ENCODE measurements at places on chromosomes 12 and 14.

- DNase-seq = no peak
These were observed 167.9 kb downstream of the PAX9 start for GRCh38 chr14:36829547-36829946.

DNA sequence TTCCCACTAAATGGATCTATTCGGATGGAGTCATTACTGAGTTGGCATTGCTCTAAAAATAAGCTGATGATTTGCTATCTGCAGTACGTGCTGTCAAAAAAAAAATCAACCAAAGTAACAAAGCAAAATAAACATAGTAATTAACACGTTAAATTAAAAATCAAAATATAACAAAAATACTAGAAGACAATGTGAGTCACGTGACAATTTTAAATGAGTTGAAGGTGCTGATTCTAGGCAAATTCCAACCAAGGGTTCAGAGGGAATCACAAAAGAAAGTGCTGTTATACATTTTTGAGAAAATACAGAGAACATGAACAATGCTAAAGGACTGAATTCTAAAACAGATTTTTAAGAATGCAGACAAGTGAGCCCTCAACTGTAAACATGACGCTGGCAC, 45.2 kb upstream of the IFNG-AS1 start:
- no peak for DNase-seq

GRCh38 chr14:74609721-74610120, 2.3 kb downstream of the LTBP2 start:
- DNase-seq = no peak

DNA sequence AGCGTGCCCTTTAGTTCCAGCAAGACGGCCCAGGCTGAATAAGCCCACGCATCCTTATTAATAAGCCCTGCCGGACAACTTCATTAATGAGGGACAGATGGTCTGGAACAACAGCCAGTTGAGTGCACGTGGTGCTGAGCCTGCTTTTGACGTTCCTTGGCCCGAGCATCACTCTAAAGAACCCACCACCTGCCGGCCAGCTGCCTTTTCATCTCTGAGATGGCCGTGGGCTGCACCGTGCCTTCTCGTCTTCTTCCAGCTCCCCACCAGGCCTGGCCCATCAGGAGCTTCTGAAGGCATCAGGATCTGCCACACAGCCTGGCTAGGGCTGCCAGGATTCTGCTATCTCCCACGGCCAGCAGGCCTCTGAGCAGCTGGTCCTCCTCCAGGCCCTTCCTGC, 80.0 kb downstream of the AACS start:
- DNase-seq = no peak

DNA sequence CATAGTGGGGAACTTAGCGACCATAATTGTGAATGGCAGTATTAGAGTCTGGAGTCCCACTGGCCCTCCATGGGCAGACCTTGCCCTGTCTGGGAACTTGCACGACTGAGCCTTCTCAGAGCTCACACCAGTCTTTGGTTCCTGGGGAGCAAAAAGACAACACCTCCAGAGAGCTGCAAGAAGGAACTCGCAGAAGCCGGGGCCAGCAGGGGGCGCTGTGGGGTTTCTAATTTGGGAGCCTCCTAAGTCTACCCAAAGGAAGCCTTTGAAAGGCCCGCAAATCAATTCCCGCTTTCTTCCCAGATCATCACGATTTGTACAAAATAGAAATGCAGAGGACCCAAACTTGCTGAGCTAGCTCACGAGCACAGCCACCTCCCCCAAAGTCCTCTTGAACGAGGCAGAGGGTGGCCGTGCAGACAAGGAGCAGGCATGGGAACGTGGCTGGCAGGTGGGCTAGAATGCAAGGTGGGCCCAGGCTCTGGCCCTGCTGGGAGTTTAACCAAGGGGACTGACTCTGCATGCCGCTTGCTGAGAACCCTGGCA, 46.3 kb upstream of the FBXO21 start:
- DNase-seq = peak; percentile 50

DNA sequence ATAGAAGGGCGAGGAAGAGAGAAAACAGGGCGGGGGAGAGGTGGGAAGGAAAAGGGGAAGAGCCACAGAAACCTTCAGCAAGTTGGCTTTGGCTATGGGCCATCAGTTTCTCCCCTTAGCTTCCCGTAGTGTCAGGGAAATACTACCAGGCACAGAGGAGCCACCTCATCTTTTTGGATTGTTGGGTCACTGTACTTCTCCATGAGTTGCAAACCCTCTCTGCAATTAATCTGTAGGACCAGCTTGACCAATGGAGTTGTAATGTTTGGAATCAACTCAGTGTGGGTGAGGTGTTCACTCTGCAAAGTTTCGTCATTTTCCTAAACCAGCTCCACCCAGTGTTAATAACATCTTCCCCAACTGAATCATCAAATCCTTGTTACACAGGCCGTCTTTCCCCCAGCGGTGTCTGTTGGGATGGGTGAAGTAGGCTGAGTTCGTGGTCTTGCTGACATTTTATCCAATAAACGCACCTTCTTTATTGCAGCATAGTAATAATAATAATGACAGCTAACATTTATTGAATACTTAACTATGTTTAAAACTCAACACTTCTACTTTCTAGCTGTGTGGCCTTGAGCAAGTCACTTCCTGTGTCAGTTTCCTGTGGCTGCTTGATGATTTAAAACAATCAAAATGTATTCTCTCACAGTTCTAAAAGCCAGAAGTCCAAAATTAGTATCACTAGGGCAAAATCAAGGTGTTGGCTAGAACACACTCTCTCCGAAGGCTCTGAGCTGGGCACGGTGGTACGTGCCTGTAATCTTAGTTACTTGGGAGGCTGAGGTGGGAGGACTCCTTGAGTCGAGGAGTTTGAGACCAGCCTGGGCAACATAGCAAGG, 8.1 kb upstream of the GLTP start:
- peak; percentile 37 for DNase-seq

DNA sequence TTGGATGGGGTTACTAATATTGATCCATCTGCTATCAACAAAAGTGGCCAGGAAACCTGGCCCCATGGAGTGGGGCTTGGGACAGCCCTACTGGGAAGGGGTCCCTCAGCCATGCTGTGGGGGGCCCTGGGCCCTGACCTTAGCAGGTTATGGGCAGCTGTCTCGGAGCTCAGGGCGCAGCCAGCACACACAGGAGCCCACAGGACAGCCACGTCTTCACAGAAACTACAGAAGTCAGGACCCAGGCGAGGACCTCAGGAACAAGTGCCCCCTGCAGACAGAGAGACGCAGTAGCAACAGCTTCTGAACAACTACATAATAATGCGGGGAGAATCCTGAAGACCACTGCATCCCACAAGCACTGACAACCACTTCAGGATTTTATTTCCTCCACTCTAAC, 11.9 kb upstream of the FKBP11 start:
- DNase-seq = no peak

Measured in 8988T (cell line).